Activated naive CD4-positive, alpha-beta T cell treated with anti-CD3 and anti-CD28 coated beads, Interleukin-2, amount 10 ng/mL, durations not matched to agents 7 days and 5 days (primary cell): ENCODE measurements at places on chromosomes 7 and 10.
A peak's percentile ranks its signal among the peaks of the same experiment; 100 is the strongest.

DNA sequence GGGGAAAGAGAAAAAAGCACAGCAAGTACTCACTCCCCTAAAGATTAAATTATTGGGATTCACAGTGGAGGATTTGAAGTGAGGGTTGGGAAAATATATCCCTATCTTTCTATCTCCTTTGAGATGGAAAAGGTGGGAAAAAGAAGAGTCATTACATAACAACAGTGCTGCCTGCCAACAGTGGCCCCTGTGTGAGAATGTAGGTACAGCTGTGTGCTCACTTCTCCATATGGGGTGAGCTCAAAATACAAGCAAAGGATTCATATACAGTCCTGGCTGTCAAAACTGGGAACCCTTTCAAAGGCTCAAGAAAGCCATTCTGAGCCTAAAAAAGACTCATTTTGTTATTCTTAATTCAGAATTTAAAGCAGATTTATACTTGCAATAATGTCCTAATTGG, 458.5 kb downstream of the GPAM start:
- DNase-seq = no peak

GRCh38 chr10:10366836-10367235, 650.8 kb upstream of the CELF2 start:
- no peak for DNase-seq

DNA sequence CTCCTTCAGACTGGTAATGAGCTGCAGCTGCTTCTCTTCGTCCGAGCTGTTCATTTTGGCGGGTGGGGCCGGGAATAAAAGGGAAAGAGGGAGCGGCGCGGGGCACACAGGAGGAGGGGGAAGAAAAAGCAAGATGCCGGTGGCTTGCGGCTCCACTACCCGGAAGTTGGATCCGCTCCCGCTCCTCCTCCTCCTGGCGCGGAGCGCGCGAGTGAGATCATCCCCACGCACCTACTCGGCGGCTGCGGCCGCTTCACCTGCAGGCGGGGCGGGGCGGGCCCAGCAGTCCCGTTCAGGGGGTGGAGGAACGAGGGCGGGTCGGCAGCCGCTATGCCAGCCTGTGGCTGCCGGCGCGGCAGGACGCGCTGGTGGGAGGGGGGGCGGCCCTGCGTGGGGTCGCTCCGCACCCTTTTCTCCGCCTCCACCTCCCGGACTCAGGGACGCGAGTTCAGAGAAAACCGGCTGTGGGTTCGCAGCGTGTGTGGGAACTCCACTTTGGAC, at the start of gene SHTN1:
Gene SHTN1 (minus strand): TSS at position 162 of the 501 bp plus-strand sequence. CDS start 108 bp downstream, at position 54.
- DNase-seq = peak; percentile 56

DNA sequence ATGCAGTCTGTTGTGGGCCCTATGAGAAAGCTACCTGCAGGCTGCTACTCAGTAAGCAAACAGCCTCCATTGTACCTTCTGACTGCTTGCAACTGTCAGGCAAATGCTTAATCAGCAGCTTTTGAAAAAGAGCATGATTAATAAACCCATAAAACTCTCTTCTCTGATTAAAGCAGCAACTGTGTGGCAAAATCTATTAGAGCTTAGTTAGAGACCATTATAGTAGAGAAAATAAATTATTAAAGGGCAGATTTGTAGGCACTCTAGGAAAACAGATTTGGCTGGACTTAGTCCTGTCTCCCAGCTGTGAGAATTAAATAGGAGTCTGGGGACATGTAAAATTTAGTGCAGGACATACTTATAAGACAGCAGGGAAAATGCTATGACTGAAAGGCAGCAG, 132.5 kb upstream of the WNT16 start:
- DNase-seq = no peak

DNA sequence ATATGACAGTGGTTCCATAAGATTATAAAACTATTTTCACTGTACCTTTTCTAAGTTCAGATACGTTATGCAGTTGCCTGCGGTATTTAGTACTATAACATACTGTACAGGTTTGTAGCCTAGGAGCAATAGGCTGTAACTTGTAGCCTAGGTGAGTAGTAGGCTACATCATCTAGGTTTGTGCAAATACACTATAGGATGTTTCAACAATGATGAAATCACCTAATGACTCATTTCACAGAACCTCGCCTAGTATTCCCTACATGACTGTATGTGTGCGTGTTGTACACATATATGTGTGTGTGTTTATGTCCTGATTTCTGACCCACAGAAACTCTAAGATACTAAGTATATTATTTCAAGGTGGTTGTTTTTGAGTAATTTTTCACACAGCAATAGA, 139.0 kb downstream of the HERPUD2 start:
- DNase-seq = no peak

DNA sequence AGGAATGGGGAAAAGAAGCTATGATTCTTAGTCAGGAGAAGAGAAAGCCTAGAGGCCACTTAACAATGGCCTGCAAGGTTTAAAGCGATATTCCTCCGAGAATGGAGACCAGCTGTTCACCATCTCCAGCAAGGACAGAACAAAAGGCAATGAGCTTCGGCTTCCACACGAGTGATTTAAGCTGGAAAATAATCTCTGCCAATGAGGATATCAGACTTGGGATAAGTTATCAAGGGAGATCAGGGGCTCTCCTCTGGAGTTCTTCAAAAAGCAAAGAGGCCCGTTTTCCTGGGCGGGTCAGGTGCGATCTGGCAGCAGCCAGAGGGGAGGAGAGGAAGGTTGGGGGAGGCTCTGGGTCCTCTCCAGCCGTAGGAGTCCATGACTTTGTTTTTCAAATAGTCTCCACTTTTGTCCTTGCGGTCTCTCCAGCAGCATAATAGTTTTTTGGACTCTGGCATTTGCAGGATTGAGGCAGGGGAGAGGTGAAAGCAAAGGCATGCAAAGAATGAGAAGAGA, 211.3 kb downstream of the SKIDA1 start:
- DNase-seq = no peak

GRCh38 chr10:129766611-129767550, 197.2 kb downstream of the EBF3 start:
- no peak for DNase-seq

GRCh38 chr7:13641714-13642113, 347.8 kb downstream of the ETV1 start:
- DNase-seq = no peak

DNA sequence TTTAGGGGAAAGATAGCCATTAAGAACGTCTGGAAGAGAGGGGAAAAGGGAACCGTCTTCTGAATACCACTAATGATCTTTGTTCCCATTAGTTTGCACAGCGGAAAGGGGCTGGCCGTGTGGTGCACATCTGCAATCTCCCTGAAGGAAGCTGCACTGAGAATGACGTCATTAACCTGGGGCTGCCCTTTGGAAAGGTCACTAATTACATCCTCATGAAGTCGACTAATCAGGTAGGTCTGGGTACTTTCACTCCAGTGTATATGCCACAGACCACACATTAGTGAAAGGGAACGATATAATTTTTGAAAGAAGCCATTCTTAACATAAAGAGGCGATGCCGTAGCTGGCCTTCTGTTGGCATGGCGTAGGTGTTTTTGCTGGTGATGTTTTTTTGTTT, 74.3 kb upstream of the PDCD4 start:
- DNase-seq = no peak

- DNase-seq = no peak
Measured at GRCh38 chr10:44724415-44725174, 186.5 kb upstream of the TMEM72 start.

DNA sequence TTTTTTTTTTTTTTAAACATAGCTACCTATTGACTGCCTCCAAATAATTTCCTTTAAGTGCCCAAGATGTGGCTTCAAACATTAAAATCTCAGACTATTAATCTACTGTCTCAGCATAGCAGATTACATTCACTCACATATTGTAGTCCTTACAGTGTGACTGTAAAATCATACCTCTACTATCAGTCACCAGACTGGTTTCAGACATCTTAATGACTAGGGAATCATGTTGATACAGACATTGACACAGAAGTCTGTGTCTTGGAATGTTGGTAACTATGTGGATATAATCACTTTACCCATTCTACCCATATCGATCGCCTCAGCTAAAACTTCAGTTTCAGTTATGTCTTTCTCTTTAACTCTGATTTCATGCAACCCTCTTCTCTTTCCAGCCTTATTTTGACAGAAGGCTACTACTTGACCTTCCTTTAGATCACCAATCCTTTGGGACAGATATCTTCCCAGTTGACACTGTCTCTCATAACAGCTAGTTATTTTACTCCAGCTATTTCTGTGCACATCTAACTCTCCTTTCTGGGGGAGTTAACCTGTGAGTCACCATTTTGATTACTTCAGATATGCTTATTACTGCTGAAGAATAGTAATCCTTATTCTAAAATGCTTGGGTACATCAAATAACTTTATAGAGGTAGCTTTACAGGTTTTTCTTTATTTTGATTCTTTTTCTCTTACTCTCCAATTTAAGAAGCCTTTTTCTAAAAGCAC, 7.0 kb downstream of the TNKS2 start:
- no peak for DNase-seq

- no peak for DNase-seq
Measured at GRCh38 chr7:41847606-41848005, 144.7 kb upstream of the INHBA start.

DNA sequence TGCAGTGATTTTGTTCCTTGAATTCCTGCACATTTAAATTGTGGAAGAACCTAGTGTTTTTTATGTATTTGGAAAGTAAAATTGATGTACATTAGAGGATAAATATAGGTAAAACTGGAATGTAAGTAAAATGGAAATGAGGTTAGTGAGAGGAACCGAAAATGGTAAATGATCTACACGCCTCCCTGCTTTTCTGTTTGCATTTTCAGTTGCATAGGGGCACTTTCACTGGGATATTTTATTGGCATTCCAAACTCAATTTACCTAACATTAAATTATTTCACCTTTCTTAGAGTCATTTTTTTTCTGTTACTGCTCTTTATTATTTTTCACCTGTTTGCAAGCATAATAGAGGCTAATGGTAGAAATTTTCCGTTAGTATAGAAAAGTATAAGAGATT, 8.0 kb downstream of the CDK13 start:
- no peak for DNase-seq
